LHCN-M2 (cell line): ENCODE measurements at places on chromosomes 1 and 21.
A peak's percentile ranks its signal among the peaks of the same experiment; 100 is the strongest.

- DNase-seq: no peak
Measured at GRCh38 chr1:110243146-110243545, 33.0 kb downstream of the KCNC4 start.

DNA sequence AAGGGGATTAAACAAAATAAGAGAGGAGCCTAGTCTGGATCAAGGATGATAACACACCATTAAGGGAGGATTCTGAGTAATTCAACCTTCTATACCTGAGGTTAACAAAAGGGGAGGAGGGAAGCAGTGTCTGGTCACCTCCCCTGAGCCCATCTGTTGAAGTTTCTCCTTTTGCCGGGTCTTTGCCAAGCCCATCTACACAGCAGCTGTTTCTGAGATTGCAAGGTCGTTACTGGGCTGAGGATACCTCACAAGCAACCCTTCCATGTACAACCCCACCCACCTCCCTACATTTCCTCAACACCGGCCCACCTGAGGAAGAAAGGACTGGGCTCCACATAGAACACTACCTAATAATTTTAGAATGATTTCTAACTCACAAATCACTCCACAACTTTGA lies 26.3 kb downstream of the LRRC52 start:
- DNase-seq: no peak

DNA sequence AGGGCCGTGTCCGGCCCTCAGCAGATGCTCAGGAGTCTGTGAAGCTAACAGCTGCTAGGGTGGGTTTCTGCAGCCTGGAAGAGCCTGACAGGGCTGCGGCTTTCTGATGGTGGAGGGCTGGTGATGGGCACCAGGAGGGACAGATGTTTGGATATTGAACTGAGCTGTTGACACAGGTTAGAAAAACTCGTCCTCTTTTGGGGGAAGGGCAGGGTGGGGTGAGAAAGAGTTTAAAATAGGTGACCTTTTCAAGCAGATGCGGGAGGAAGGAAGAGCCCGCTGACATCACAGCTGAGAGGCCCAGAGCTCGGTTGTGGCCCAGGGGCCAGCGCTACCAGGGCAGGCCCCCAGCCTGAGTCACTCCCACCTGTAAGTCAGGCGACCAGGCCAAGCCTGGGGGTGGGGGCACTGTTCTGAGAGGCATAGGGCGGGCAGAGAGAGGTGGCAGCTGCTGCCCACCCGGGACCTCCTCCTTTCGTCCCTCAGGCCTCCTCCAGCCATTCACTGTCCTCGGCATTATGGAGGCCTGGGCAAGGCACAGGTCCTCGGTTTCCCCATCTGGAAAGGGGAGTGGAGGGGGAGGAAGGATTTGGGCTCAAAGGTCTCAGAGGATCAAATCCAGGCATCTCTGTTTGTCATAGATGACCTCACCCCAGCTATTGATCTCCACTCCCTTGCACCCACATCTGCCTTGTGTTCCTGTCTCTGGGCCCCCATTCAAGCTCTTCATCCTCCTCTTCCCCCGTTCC lies 32.3 kb upstream of the ID3 start:
- no peak for DNase-seq

DNA sequence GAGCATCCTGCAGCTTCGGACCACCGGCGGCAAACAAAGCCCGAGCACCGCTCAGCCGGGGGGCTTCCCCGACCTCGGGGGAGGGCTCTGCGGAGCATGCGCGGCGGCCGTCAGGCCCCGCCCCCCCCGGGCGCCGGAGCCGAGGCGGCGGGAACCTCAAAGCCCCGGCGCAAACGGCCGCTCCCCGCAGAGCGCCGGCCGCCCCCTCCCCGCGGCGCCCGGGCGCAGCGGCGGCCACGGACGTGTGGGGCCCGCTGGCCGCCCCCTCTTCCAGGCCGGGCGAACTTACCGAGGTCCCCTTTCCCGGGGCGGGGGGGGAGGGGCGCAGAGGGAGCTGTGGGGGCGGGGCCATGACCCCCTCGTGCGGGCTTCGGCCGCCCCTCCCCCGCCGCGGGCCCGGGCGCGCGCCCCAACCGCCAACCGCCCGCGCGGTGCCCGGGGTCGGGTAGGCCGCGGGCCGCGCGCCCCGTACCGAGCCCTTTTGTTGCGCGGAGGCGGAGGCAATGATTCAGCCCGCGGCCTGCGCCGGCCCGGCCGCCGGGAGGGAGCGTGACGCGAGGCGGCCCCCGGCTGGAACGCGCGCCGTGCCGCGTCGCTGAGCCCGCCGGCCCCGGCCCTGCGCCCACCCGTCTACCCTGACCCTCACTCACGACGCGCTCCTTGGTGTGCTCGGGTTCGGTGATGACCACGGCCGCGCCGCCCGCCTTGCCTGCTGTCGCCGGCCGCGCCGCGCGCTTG lies 1.7 kb downstream of the RCC2 start:
- peak; percentile 31 for DNase-seq

DNA sequence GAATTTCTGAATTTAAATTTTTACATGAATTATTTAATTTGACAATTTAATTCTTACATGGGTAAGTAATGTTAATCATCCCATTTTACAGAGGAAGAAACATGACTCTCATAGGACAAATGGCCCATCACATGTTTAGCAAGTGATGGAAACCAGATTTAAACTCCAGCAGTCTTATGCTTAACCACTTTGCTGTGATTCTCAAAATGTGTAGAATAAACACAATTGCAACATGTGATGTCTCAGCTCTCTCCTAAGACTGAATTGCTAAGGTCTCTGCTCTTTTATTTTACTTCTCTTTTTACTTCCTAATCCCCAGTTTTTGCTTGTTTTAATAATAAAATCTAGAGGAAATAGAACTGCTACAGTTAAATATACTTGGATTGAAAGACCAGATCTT lies 42.8 kb downstream of the HS2ST1 start:
- no peak for DNase-seq
